ENCODE measurements at places on chromosomes 7 and 10.

DNA sequence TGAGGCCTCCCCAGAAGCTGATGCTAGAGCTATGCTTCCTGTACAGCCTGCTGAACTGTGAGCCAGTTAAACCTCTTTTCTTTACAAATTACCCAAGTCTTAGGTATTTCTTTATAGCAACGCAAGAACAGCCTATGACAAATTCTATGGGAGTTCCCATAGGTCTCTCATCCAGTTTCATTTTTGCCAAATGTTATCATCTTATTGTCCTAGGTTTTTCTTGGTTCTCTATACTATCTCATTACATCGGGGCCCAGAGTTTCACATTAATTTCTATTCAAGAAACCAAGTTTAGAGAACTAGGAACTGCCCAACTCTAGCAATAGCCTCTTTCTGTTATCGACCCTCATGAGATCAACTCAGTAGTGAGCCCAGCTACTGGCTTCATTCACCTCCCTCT, 15.9 kb downstream of the ACTA2 start:
- DNase-seq, result no peak

- no peak for DNase-seq
Measured at GRCh38 chr7:104784686-104785085, 229.3 kb upstream of the KMT2E start.

DNA sequence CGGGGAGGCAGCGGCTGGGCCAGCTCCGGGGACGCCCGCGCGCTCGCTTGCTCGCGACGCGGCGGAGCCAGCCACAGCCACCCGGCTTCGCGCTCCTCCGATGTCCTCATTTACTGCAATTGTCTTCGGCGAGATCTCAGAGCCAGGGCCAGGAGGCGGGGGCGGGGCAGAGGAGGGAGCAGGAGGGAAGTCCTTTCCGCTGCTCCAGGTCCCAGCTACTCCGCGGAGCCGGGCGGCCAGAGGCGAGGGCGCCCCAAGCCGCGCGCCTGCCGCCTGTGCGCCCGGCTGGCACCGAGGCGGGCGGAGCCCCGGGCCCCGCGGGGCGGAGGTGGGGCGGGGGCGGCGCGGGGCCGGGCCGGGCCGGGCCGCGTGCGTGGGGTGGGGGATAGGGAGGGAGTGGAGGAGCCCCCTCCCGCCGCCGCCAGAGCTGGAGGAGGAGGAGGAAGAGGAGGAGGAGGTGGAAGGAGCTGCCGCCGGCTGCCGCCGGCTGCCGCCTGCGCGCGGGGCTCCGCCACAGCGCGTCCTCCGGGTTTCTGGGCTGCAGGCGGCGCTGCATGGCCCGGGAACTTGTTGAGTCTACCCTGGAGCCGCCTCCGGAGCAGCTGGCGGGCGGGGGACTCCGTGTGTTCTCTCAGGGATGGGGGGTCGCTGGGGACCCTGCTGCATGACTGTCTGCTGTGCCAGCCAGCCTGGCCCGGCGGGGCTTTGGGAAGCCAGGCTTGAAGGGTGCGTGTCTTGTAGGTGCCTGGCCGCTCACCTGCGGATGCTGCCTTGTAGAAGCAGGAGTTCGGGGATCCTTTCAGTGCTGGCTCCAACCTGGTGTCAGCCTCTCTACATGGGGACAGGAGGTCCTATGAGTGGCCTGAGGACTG, at the start of gene INSYN2A:
Gene INSYN2A (minus strand): TSS at position 310 of the 872 bp plus-strand sequence. CDS start 20,196 bp downstream, outside the sequence.
- DNase-seq, result peak; percentile 82

- DNase-seq, result no peak
Measured at GRCh38 chr7:14836006-14836405, 66.5 kb downstream of the DGKB start.

GRCh38 chr10:49310460-49310859, 11.5 kb downstream of the C10orf71 start:
- DNase-seq, result no peak

DNA sequence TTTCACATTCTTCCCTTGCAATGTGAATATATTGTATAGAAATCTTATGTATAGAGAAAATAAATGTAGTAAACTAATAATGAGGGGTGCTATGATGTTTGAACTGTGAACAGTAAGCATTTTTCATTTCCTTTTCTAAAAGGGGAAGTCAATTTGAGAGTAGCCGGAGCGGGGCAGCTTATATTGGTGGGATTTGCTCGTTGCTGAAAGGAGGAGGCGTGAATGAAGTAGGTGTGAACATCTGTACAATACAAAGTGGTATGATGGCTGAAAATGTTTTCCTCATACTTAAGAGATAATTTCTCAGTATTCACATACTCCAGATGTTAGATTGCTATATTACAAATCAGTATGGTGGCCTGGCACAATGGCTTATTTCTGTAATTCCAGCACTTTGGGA, 87.1 kb downstream of the SRI start:
- DNase-seq, result no peak

- DNase-seq, result no peak
Measured at GRCh38 chr7:30870821-30871518, 40.7 kb upstream of the AQP1 start.

GRCh38 chr10:26221541-26221940, 5.0 kb downstream of the GAD2 start:
- no peak for DNase-seq

DNA sequence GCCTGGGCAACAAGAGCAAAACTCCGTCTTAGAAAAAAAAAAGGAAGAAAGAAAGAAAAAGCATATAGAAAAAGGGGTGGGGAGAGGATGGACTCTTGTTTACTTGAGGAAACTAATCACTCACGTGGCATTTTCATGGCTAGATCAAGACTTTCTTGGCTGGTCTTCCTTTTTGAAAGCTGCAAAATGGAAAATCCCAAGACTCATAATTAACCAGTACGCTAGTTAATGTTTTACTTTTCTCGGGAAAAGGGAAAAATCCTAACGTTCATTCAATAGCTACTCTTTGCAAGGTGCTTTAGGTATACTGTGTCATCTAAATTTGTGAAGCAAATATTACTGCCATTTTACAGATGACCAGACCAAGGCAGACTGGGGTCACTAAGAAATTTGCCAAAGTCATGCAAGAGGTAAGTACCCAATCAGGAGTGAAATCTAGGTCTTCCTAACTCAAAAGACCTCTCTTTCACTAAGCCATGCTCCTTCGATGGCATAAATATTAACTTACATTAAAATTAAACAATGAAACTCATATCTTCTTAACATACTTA, 24.4 kb downstream of the NAPEPLD start:
- DNase-seq, result no peak

GRCh38 chr7:105934572-105935185, 28.4 kb upstream of the CDHR3 start:
- DNase-seq, result no peak

GRCh38 chr7:158409816-158410330, 177.8 kb downstream of the PTPRN2 start:
- DNase-seq, result no peak

DNA sequence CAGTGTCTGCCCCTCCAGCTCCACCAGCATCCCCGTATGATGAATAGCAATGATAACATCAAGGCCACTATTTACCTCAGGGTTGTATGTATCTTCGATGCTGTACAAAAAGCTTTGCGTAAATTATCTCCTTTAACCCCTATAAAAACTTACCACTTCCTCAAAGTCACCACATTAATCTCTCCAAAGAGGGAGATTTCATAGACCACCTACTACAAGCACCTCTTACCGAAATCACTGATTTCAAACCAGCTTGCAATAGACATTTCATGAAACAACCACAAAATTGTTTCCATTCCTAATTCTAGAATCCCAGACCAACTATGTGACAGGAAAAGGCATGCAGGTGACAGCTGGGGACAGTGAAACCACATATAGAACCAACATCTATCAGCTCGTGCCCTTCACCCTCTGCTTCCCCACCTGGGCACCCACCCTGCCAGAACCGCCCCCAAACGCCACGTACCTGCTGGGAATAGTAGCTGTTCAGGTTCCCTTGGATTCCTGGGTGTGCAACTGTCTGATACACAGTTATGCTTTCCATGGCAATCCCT, 20.1 kb upstream of the MMP21 start:
- DNase-seq, result no peak

- no peak for DNase-seq
Measured at GRCh38 chr7:42226354-42226941, 10.6 kb downstream of the GLI3 start.
